H54 (cell line): ENCODE measurements at places on chromosomes 12 and 14.

GRCh38 chr12:9378430-9378835, 170.2 kb upstream of the PZP start:
- peak; percentile 12 for DNase-seq

DNA sequence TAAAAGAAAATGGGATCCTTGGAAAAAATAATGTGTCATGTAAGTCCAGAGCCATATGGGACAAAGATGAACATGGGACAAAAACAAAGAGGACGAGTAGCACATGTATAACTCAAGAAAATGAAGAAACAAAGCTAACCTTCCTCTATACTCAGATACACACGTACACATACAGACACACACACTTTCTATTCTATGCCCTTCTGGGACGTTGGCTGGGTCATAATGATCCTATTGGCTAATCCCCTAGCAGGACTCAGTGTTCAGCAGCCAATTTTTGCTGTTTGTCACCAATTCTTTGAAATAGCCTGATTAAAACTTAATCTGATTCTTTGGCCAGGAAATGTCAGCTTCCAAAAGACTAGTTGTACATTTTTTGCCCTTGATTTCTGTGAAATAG, 189.4 kb upstream of the FOXG1 start:
- no peak for DNase-seq

DNA sequence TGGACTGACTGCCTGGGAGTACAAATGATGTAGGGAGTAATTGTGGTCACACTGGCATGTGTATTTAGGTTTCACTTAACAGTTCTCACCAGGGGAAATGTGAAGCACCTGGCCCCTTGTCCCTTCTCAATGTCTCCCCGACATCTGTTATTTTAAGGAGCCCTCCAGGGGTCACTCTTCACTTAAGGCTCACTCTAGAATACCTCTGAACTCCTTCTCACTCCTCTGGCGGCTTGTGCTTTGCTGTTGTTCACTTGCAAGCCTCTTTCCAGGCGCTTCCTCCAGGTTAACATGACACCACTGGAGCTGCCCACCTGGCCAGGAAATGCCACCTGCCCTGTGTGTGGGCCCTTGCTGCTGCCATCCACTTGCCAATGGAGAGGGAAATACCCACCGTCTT, 56.5 kb upstream of the GZMB start:
- no peak for DNase-seq

- no peak for DNase-seq
Measured at GRCh38 chr12:6772726-6773589, 638 bp downstream of the LAG3 start.

DNA sequence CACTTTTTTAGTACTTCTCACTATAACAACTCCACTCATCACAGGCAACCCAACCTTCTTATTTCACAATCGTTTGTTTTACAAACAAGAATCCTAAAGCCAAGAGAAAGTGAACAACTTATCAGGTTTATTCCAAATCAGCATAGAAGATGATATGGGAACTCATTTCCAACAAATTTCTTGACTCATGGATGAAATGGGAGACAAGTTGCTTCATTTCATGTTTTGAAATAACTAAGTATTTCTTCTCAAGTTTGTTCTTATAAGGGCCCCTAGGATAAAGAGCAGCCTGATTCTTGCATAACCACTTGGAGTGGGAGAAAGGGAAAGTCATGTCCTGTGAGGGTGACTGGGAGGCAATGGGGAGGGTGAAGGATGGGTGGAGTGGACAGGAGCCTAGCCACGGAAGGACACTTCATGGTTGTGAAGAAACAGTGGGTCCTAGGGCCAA, 168.3 kb downstream of the DUSP6 start:
- no peak for DNase-seq

DNA sequence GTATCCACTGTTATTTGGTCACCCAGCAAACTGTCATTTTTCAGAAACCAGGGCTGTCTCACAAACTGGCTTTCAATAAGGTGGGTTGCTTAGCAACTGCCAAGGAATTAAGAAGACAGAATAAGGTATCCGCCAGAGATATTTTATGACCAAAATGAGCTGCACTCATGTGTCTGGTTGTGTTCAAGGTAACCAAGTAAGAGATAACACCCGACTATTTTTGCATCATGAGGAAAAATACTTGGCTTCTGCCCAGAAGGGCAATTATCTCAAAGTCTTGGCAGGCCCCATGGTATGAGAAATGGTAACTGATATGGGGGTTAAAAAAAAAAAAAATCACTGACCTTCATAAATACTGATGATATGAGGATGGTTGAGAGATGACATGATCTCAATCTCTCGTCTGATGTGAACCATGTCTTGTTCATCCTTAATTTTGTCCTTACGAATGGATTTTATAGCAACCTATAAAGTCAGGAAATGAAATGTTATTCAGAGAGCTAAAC, 32.6 kb downstream of the NUAK1 start:
- DNase-seq, result no peak

- DNase-seq, result peak; percentile 58
Measured at GRCh38 chr14:99649219-99649618, 4.3 kb downstream of the HHIPL1 start.

GRCh38 chr12:104003596-104003995, 37.9 kb downstream of the TDG start:
- no peak for DNase-seq

DNA sequence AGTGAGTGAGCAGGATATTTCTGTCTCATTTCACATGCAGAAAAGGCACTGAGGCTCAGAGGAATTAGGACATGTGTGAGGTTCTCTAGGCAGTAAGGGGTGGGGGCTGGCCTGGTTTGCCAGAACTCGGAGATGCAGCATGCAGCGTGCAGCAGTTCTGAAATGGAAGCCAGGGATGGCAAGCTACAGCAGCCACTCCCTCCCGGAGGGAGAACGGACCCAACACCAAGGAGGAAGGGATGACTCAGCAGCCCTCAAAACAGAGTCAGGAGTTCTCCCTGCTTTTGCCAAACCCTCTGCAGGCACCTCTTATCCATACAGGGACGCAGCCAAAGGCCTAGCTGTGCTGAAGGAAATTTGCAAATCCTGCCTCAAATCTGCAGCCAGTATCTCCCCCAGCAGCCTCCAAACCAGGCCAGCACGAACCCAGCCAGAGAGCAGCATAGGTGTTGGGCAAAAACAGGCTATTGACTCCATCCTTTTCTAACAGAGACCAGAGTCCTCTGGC, 10.3 kb upstream of the SERPINA3 start:
- DNase-seq, result peak; percentile 73

GRCh38 chr14:101191101-101191720, 287.7 kb upstream of the RTL1 start:
- no peak for DNase-seq

GRCh38 chr12:113860059-113860820, 105.9 kb downstream of the RBM19 start:
- DNase-seq, result no peak

GRCh38 chr12:100672075-100672592, 98.7 kb downstream of the GAS2L3 start:
- DNase-seq, result peak; percentile 23

DNA sequence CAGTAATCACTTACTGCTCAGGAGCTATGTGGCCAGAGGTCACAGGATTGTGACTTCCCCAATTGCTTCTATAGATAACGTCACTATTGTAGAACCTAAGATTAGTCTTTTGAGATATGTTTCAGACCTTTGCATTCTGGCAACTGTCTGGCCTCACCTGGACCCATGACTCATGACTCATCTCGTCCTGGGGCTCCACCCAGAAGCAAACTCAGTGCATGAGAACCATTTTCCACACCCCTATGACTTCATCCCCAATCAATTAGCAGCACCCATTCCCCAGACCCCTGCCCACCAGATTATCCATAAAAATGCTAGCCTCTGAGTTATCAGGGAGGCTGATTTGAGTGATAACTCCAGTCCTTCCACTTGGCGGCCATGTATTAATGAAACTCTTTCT, 186.9 kb downstream of the EMP1 start:
- DNase-seq, result no peak

DNA sequence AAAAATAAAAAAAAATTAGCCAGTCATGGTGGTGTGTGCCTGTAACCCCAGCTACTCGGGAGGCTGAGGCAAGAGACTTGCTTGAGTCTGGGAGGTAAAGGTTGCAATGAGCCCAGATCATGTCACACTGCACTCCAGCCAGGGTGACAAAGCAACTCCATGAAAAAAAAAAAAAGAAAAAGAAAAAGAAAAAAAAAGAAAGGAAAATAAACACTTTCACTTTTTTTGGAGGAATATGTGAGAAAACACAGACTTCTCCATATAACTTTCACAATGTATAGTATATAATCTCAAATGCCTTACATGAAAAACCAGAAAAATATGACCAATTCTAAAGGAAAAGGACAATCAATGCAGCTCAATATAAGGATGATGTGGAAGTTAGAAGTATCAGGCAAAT, 8.9 kb downstream of the CLECL1 start:
- no peak for DNase-seq

GRCh38 chr12:123621619-123622530, 11.6 kb downstream of the EIF2B1 start:
- no peak for DNase-seq

DNA sequence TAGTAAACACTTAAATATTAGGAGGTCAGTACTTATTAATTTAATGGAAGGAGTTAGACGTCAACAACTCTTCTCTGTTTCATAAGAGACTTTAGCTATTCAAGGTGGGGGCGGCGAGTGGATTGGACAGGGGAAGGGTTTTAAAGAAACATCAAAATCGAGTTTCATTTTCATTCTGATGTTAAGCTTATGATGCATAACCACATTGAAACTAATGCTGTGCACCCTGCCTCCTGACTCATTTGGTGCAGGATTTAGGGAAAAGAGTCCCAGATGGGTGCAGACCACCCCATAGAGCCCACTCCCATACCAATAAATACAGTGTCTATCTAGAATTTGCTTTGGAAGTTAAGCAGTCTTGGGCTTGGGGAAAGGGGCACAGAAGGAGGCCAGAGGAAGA, 7.4 kb downstream of the ZBTB39 start:
- DNase-seq, result no peak

DNA sequence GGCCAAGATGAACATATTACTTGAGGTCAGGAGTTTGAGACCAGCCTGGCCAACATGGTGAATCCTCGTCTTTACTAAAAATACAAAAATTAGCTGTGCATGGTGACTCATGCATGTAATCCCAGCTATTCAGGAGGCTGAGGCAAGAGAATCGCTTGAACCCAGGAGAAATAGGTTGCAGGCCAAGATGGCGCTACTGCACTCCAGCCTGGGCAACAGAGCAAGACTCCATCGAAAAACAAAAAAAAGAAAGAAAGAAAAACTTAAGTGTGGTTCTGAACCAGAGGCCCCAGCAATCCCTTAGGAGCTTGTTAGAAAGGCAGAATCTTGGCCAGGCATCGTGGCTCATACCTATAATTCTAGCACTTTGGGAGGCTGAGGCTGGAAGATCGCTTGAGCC, 24.5 kb downstream of the SVOP start:
- DNase-seq, result no peak

- no peak for DNase-seq
Measured at GRCh38 chr14:100834082-100834793, 8.3 kb downstream of the MEG3 start.

DNA sequence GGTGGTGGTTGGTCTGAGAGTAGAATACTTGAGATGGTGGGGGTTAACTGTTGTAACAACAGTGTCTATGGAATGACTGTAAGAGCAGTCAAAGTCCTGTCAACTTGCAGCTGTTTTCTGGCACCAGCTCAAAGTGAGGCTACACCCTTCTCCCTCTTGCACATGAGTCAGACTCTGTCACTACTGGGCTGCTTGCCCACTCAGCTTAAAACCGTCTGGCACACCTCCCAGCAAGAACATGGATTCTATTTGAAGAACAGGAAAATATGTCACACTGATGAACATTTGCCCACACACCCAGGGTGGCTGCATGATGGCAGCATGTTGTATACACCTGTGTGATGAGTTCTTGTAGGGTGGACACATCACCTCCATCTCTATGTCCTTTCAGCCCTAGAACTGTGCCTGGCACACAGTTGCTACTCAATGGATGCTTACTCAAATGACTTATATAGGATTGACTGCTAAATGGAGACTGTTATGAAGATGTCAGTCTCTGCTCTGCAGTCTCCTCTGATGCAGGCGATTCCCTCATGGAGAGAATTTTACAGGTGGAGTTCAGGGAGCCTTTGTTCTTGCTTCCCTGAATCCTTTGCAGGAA, 19.3 kb upstream of the SERPINA6 start:
- peak; percentile 79 for DNase-seq

GRCh38 chr12:124509676-124510300, 57.6 kb downstream of the NCOR2 start:
- no peak for DNase-seq

GRCh38 chr14:93727039-93727740, 61.1 kb downstream of the PRIMA1 start:
- no peak for DNase-seq

GRCh38 chr12:68913682-68914081, 19.3 kb downstream of the CPM start:
- no peak for DNase-seq

- DNase-seq, result no peak
Measured at GRCh38 chr12:54996205-54996604, 11.6 kb upstream of the TESPA1 start.

- no peak for DNase-seq
Measured at GRCh38 chr14:57982804-57983634, 117.1 kb upstream of the SLC35F4 start.

DNA sequence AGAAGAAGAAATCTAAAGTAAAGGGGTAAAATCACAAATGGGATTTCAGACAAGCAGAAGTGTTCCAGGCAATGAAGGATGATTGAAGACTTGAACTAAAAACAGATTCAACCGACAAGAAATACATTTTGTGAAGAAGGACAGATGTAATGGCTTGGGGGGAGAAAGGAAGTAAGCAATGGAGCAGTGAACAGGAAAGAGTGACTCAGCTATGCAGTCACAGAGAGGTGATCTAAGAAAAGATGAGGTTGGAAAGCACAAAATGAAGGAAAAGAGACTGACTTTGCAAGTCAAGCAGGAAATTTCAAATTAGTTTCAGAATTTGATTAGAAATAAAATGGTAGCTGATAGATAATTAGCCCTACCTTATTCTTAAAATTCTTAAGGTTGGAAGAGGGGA, 66.5 kb downstream of the PUS7L start:
- DNase-seq, result peak; percentile 14

DNA sequence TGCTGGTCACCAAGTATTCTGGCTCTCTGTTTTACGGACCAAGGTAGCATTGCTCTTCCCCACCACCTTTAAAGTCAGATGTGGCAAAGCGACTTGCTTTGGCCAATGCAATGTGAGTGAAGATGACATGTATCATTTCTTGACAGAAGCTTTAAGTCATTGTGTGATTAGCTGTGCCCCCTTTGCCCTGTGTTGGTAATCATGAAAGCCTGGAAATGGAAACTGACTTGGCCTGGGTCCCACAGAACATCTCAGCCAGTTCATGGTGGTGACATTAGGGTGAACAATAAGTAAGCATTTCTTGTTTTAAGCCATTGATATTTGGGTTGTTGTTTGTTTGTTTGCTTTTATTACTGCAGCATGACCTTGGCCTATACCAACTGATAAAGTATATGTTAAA, 15.9 kb upstream of the YLPM1 start:
- DNase-seq, result no peak

DNA sequence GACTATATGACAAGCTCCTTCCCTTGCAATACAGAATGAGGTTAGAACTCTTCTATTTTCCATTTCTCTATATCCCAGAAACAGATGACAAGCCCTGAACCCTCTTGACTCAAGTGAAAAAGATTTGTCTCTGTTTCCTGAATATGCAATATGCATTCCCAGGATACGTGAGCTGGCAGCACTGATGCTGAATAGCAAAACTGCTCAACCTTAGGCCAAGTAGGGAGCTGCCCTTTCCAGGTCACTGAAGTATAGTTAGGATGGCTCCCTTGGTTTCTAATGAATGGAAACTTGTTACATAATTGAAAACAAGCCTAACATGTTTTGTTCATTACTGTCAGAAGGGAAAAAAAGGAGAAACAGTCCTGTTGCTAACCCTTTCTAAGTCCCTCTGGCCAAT, 47.9 kb upstream of the PLEKHG7 start:
- DNase-seq, result no peak
